Fibroblast of skin of scalp (primary cell): ENCODE measurements at places on chromosomes 3 and 15.

GRCh38 chr15:29873947-29874411 is 51.7 kb upstream of the TJP1 start:
- DNase-seq, result no peak

- DNase-seq, result no peak
Measured at GRCh38 chr15:89308236-89308635, 26.4 kb downstream of the POLG start.

- DNase-seq, result no peak
Measured at GRCh38 chr15:23860290-23861245, 173.5 kb upstream of the NDN start.

- DNase-seq, result no peak
Measured at GRCh38 chr3:10984371-10984896, 8.1 kb upstream of the SLC6A1 start.

GRCh38 chr15:39539466-39539865 is 41.4 kb upstream of the THBS1 start:
- DNase-seq, result no peak
